Psoas muscle (tissue), 8 donors: ENCODE measurements at places on chromosomes 7 and 10. TPM values are rescaled to one million over a fixed set of nuclear protein-coding genes. Genes with fewer than 3 reads are reported as not detected.
A peak's percentile ranks its signal among the peaks of the same experiment; 100 is the strongest.

The HYAL4 gene
- total RNA-seq, result 2.2 TPM

DNA sequence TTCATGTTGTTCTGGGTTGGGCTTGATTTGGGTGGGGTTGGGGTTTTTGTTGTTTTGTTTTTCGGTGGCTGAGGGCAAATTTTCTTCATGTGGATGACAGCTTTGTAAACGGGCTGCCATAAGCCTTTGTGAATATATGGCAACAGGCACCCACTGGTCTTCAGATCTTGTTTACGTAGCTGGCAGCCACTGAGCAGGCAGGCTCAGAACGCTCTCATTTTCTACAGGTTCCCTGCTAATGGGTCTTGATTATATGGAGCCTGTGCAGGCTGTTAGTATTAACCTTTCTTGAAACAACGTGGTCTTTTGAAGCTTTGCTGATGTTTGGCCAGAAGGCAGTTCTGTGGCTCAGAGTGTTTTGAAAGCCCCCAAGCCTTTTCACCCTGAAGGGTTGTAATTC, 199.7 kb downstream of the TNS3 start:
- DNase-seq, result peak; percentile 15

The PTPN20 gene
- 3.9 TPM for total RNA-seq

The CNPY1 gene
- not detected for total RNA-seq

- peak; percentile 67 for DNase-seq
These were observed 1.0 kb downstream of the PRR15 start for GRCh38 chr7:29564496-29565223.

- DNase-seq, result no peak
These were observed 150.6 kb downstream of the TRIL start for GRCh38 chr7:28807396-28807994.

The ICA1 gene
- 1.8 TPM for total RNA-seq

DNA sequence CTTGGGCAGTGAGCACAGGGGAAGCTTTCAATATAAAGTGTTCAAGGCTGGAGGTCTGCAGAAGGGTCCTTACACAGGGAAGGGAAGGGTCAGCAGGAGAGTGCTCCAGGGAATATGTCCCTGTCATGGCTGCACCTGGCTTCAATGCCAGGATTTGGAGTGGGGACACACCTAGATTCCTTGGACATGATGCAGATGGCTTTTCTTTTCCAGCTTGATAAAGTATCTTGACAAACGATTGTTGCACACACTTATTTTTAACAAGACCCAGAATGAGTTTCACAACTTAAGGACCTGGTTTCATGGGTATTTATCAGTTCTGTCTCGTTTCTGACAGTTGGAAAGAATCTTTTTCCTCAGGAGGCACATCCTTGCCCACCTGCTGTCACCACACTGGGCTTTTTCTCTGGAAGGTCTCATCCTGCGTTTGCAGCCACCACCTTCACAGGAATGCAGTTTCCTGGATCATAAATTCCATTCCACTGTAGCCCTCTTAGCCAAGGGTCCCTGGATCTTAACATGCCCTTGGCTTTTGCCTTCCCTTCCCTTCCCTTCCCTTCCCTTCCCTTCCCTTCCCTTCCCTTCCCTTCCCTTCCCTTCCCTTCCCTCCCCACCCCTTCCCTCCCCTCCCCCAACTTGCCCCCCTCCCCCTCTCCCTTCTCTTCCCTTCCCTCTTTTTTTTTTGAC, 21.7 kb downstream of the SRRM3 start:
- no peak for DNase-seq

The SFTPD gene
- total RNA-seq, result 0.21 TPM

The ERVW-1 gene
- not detected for total RNA-seq

DNA sequence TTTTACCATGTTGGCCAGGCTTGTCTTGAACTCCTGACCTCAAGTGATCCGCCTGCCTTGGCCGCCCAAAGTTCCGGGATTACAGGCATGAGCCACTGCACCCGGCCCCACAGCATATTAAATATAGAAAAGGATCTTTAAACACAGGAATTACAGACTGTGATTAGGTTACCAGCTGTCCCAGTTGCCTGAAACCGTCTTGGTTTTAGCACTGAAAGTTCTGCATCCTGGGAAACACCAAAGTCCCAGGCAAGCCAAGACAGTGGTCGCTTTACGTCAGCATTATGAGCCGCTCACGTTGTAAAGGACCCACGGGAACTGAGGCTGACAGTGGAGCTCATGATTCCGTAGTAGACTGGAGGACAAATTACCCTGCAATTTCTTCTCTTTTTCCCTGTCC, 69.0 kb upstream of the FAM180A start:
- DNase-seq, result no peak

GRCh38 chr10:131206111-131206995, 105.2 kb downstream of the TCERG1L start:
- peak; percentile 17 for DNase-seq

DNA sequence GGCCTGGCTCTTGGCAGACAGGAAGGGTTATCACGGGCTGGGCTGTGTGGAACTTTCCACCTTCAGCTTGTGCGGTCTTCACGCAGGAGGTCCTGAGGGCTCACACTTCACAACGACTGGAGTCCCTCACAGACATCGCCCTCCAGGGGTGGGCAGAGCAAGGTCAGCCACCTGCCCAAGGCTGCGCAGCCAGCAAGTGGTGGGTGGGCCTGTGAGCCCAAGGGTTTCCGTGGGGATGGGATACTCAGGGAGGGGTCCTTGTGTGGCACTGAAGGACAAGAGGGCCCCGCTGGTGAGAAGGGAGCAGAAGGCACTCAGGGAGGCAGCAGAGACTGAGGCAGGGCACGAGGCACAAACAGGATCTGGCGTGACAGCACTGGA, 22.0 kb downstream of the PDIA4 start:
- DNase-seq, result no peak

DNA sequence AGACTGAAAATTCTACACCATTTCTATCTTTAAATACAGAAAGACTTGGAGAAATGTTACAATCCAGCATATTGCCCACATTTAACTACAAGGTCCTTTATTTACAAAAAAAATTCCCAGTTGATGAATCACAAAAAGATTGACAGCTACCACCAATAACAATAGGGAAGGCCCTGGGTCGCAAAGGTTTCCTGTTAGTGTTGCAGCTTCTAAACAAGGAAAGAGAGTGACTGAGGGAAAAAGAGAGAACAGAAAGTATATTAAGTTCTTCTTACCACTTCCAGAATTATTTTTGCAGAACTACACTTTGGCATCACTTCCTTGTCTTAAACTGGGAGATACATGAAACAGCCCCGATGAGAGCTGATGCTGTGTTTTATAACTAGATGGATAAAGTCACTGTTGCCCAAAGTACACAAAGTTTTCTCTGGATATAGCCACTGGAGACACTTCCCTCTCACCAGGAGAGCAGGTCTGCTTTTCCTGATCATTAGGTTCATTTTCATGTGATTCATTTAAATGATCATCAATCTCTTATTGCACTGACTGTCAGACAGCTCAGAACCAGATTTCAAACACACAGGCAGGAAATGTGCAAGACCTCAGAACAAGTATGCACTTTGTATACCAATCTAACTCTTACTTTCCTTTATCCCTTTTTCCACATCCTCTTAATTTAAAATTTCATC, 57.0 kb downstream of the SHTN1 start:
- no peak for DNase-seq

DNA sequence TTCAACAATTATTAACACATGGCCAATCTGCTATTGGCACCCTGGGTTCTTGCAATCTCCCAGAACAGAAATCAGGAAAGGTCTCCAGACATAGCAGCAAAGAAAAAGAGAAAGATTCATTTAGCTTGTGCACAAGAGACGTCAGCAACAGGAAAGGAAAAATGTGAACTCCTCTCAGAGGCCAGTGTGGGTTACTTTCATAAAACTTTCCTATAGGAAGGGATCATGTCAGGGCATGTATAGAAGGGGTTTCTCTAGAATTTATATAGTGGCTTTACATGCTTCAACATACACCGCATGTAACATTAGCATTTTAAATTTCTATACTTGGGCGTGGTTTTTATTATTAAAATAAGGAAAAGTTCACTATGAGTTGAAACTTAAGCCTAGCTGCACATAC, 725.1 kb downstream of the SORCS1 start:
- no peak for DNase-seq

DNA sequence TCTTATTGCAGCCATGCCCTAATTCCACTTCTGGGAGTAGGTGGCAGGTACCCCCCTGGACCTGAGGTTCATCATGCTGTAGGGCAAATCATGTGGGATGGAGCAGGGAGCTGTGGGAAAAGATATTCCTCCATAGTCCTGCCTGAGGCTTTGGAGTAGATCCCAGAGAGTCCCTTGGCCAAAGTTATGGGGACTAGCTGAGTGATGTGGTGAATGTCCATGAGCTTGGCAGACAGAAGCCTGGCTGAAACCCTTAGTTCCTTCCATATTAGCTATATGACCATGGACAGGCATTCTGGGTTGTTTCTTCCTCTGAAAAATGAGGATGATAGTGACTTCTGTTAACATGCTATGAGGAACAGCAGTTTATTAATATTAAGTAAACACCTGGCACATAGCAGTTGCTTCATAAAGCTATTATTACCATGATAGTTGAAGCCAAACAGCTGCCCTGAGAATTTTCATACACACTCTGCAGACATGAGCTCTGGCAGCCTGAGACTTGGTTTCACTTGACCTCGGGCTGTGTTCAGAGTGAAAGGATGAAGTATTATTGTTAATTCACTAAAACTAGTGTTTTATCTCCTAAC, 15.0 kb upstream of the IMPDH1 start:
- DNase-seq, result no peak

DNA sequence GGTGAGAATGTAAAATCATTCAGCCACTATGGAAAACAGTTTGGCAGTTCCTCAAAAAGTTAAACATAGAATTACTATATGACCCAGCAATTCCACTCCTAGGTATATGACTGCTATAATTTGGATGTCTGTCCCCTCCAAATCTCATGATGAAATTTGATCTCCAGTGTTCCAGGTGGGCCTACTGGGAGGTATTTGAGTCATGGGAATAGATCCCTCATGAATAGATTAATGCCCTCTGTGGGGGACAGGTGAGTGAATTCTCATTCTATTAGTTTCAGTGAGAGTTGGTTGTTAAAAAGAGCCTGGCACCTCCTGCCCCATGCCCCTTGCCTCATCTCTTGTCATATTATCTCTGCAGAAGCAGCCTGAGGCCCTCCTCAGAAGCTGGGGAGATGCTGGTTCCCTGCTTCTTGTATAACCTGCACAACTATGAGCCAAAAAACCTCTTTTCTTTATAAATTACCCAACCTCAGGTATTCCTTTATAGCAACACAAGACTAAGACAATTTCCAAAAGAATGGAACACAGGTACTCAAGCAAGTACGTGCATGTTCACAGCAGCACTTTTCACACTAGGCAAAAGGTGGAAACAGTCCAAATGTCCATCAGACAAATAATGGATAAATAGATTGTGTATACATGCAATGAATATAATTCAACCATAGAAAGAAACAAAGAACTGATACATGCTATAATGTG, 8.8 kb upstream of the SLC25A28 start:
- no peak for DNase-seq

- no peak for DNase-seq
These were observed 17.9 kb upstream of the MNX1 start for GRCh38 chr7:157028199-157028903.

DNA sequence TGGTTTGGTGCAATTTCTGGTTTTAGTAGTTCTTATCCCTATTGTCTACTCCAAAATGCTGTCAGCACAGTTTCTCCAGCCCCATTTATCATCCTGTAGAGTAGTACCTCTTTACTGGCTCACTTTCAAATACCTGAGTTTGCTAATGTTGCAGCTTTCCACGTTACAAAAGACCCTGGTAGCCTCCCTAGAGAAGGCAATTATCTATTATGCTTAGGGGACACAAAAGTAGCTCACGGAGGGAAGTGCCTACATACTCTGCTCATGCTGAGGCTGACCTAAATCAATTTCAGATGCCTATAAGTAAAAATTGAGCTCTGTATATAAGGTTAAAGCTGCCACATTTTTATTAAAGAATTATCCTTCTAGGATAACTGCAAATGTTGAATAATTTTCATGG, 603.6 kb downstream of the CNTNAP2 start:
- no peak for DNase-seq

DNA sequence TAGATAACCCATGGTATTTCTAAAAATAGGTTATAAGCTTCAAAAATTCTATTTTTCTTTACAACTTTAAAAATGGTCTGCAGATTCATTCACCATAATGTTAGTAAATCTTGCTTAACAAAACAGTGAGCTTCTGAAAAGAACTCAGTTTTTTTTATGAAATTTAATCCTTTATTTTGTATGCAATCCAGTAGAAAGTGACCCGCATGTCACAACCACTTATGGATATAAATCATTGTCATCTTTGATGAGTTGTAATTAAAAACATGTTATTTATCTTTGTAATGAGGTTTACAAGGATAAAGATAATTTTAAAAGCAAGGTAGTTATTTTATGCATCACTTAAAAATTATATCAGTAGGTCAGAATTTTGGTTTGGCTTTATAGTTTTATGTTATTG, 173.5 kb upstream of the SEMA3A start:
- DNase-seq, result no peak

GRCh38 chr7:142629588-142630260, 119.5 kb upstream of the PRSS1 start:
- DNase-seq, result no peak

- no peak for DNase-seq
These were observed 3.0 kb downstream of the NUP42 start for GRCh38 chr7:23184709-23185359.

GRCh38 chr7:15813448-15813847, 127.0 kb upstream of the MEOX2 start:
- no peak for DNase-seq

The SH3PXD2A gene
- total RNA-seq, result 57.7 TPM

The RPS24 gene
- 1,456 TPM for total RNA-seq

The IFIT1 gene
- total RNA-seq, result 3.3 TPM

The PIP gene
- total RNA-seq, result not detected

The C10orf62 gene
- total RNA-seq, result 1.1 TPM

GRCh38 chr7:77442636-77443035, 26.5 kb upstream of the GSAP start:
- no peak for DNase-seq

DNA sequence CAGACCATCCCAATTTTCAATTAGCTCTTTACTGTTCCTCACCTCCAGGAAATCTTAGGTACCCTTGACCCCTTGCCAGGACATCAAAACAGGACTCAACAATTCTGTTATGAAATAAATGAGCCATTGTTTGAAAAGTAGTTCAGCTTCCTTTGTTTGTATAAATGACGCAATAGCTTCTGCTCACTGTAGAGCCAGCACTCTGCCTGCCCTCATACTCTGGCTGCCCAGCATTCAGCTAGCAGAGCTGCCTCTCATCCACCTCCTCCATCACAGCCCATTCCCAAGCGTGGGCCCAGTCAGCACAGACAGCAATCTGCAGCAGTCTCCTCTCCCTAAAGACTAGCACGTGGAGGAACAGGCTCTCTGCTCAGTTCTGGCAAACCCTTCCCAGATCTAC, 478.6 kb downstream of the GRID1 start:
- no peak for DNase-seq

GRCh38 chr7:27119412-27119911, 11.1 kb downstream of the HOXA4 start:
- no peak for DNase-seq

The PRXL2A gene
- 47.0 TPM for total RNA-seq

- no peak for DNase-seq
These were observed 47.0 kb downstream of the TMEM106B start for GRCh38 chr7:12258074-12258473.

GRCh38 chr10:114543456-114543855, 114.6 kb downstream of the ABLIM1 start:
- DNase-seq, result no peak
